Head of caudate nucleus (tissue), 42 donors: ENCODE measurements at places on chromosomes 6 and 20.
A peak's percentile ranks its signal among the peaks of the same experiment; 100 is the strongest.

- DNase-seq, result no peak
Measured at GRCh38 chr6:73182021-73182607, 43.2 kb downstream of the KHDC1L start.

DNA sequence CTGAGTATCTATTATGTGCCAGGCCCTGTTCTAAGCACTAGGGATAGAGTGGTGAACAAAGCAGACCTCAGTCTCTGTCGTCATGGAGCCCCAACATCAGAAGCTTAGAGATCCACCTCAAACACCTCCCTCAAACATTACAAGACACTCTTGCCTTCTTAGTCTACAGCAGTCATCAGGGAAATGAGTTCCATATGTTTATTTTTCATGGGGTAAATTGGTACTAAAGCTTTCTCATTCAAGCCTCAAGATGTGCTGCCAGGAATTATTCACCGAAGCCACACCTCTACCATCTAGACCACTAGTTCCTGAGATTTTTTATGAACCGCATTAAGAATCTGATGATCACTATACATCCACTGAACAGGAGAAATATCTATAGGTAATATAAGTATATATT is 59.0 kb upstream of the TFB1M start:
- DNase-seq, result no peak

GRCh38 chr6:152170702-152171667 is 363.5 kb downstream of the ESR1 start:
- no peak for DNase-seq

DNA sequence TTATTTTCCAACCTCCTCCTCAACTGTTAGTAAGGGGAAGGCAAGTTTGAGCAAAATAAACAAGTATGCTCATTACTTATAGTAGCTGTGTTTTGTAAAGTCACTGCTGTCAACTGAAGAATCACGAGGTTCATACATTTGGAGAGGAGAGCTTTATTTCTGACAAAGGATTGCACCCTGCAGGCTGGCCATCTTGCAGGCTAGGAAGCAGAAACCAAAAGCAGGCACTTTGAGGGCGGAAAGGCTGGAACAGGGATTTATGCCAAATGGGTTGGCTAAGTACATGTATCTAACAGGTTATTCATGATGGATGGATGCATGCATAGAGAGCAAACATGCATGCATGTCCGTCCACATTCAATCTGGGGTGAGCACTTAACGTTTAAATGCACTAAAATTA is 46.7 kb downstream of the PSMB1 start:
- DNase-seq, result no peak

GRCh38 chr6:25239059-25239458 is 40.1 kb upstream of the CARMIL1 start:
- DNase-seq, result no peak

DNA sequence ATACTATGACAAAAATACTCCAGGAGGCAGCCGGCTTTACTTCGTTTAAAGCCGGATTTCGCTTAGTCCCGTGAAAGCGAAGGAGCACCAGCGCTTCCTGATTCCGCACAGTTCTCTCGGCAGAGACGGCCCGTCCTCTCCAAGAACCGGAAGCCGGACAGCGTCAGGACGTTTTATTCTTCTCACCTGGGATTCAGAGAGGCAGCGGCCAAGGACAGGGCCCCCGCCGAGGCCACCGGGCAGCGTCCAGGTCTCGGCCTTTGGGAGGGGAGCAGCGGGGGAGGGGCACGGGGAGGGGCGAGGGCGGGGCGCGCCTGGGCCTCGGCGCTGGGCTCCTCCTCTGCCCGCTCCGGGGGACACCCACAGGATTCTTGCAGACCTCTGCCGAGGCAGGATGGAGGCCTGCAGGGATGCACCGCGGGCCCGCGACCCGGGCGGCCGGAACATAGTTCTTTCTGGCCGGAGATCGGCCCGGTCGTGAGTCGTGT is 2.8 kb upstream of the DIDO1 start:
- peak; percentile 37 for DNase-seq

GRCh38 chr6:72260489-72260888 is 361.4 kb upstream of the KCNQ5 start:
- DNase-seq, result no peak

GRCh38 chr6:136682292-136682691 is 110.0 kb downstream of the MAP3K5 start:
- DNase-seq, result no peak

- DNase-seq, result peak; percentile 70
Measured at GRCh38 chr6:7267466-7268091, 45.4 kb downstream of the SSR1 start.

DNA sequence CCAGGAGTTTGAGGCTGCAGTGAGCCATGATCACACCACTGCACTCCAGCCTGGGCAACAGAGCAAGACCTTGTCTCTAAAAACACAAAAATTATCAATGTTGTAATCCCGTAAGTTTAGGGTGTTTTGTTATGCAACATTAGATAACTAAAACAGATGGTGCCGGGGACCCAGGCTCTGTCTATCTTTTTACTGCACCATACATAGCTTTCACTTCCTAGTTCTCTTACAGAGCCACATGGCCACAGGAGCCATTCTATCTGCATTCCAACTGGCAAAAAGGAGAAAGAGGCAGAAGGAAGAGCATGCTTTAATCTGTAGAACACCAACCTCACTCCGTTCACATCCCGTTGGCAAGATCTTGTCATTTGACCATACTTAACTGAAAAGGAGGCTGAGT is 5.4 kb upstream of the TCF15 start:
- no peak for DNase-seq

- no peak for DNase-seq
Measured at GRCh38 chr6:155014137-155014536, 19.0 kb downstream of the TIAM2 start.

GRCh38 chr6:146916435-146917025 is 287.7 kb upstream of the STXBP5 start:
- DNase-seq, result no peak

DNA sequence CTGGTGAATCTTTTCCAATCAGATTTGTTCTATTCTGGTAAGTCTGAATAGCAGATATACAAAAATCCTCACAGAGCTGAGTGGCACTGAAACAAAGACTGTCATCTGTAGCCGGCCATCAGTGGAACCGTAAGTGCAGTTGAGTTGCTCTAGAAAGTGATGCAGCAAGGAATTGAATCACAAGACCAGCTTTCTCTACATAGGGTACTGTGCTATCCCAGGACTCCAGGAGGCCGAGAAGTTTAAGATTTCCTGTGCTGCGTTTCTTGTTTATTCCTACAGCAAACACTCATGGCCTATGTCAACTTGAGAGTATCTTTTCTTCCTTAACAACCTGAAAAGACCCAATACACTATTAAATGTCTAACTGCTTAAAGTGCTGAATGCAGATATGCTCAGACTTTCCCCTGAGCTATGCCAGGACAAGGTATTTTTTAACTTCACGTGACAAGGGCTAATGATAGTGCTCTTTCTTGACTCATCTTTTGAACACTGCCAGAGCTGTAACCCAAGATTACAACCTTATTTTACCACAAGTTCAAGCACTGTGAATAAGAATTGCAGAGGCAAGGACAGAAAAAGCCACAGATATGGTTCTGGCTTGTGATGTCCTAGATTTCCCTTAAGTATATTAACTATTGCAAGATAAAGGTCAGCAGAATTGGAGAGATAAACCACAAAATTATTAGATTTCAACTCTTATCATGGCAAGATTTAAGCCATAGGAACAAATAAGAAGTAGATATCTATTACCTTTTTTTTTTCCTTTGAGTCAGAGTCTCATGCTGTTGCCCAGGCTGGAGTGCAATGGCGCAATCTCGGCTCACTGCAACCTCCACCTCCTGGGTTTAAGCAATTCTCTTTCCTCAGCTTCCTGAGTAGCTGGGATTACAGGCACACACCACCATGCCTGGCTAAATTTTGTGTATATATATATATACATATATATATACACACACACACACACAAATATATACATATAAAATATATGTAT is 71.6 kb downstream of the GJA1 start:
- DNase-seq, result no peak

GRCh38 chr6:163123098-163123497 is 291.4 kb upstream of the QKI start:
- DNase-seq, result no peak

- DNase-seq, result no peak
Measured at GRCh38 chr6:63022631-63023030, 188.6 kb upstream of the FKBP1C start.

DNA sequence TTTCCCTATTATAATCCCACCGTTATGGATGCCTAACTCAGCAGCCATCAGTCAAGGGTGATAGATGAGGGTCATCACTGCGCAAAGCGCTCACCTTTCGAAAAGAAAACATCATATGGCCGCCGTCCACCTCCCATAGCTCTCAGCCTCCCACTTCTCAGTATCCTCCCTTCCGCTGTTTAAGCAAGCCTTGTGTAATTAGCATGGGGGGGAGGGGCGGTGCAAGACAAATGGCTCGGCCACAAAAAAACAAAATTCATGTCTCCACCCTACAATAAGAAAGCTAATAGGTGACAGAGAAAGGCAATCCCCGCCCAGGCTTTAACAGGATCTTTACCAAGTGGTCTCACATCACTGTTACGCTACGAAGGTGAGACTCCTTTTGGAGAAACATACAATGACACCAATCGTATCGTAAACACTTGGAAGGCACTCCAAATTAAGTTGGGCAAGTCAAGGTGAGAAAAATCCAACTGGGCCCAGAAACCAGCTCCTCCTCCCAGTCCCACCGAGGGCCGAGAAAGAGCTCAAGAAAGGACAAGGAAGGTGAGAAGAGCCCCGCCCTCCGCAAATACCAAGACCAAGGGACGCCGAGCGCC is 645 bp downstream of the DDX39B start:
- no peak for DNase-seq

GRCh38 chr6:20427856-20428255 is 26.2 kb downstream of the E2F3 start:
- DNase-seq, result no peak

DNA sequence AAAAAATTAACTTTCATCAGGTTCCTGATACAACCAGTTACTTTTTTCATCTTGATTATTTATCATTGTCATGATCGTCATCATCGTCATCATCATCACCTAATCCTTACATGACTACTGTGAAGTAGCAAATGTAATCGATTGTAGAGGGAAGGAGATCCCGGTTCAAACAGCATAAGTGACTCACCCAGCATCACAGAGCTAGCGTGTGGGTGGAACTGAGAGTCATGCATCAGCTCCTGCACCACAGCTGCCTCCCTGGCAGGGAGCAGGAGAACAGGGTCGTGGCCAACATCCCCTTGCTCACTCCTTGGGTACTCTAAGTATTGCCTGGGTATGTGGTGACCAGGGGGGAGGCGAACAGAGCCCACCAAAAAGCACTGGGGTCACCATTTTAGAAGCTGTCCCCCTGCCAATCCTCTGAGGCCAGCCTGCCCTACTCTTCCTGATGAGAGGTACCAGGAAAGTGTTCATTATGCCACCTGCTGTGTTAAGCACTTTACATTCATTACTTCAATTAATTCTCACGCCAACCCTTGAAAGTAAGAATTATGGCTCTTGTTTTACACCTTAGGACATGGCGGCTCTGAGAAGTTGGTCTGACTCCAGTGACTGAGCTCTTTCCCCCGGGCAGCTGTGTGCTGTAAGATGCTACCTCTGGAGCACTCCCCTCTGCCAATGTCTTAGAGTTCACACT is 425.2 kb downstream of the CD83 start:
- peak; percentile 52 for DNase-seq

GRCh38 chr20:31694842-31695593 is 27.6 kb downstream of the BCL2L1 start:
- DNase-seq, result no peak

DNA sequence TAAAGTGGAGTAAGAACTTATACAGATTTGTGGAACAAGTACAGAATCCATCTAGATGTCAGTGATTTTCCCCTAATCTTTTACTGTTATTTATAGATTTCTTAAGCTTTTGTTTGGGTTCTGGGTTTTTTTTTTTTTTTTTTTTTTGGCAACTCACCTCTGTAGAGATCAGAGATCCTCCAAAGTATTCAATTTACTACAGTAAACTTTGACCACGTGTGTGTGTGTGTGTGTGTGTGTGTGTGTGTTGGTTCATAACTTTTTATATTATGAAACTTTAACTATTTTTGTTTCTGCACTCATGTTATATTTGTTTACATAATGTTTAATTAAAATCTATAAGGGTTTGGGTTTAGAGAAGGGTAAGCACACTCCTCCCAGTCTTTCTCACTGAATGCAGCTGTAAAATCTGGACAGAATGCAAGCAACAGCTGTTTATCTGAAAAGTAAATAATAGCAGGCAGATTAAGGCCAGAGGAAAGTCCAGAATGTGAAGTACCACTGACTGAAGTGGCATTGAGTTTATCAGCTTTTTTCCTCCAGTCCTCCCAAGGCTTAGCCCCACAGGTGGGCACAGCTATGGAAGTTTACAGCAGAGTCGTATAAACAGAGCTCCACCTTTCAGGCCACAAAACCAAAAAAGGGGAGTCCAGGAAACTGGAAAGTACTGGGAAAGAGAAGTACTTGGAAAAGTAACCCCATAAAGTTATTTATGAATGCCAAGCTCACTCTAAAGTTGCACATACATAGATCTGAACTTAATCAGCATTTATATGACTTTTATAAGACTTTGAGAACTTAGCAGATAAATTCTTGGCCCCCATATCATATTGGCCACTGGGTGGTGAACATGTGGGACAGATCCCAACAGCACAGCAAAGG is 43.0 kb upstream of the CD2AP start:
- DNase-seq, result no peak

DNA sequence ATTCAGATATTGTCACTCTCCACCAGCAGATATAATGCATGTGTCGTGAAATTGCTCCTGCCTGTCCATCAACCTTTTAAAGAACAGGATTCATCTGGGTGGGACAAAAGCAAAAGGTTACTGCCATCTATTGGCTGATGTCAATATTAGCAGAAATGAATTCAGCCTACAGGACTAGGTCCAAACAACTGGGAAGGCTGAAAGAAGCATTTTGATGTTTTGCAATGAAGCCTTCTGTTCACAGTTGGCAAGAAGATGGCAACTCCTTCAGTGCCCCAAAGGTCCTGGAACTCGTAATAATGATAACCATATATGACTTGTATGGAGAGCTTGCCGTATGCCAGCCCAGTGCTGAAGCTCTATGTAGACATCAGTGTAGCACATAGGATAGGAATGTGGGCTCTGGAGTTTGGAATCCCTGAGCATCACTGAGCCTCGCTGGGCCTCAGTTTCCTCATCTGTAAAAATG is 7.5 kb downstream of the BCAS1 start:
- peak; percentile 27 for DNase-seq

- no peak for DNase-seq
Measured at GRCh38 chr20:45325371-45325770, 17.3 kb upstream of the MATN4 start.

DNA sequence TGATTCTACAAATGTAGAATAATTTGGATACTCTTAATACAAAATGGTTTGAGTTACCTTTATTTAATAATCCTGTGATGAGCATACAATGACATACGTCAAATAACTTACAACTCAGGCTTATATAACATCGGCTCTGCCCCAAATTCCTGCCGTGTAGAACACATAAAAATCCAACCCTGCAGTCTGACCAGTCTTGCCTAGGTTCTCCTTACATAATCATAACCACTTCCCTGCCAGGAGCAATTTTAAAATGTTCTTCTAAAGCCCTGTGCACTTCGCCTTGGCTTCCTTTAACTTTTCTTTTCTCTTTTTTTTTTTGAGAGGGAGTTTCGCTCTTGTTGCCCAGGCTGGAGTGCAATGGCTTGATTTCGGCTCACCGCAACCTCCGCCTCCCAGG is 16.2 kb upstream of the IER3 start:
- DNase-seq, result no peak

- DNase-seq, result no peak
Measured at GRCh38 chr6:119881416-119881815, 531.9 kb upstream of the MAN1A1 start.
